CD4-positive, alpha-beta T cell (primary cell): ENCODE measurements at places on chromosomes 2 and 18.
A peak's percentile ranks its signal among the peaks of the same experiment; 100 is the strongest.

DNA sequence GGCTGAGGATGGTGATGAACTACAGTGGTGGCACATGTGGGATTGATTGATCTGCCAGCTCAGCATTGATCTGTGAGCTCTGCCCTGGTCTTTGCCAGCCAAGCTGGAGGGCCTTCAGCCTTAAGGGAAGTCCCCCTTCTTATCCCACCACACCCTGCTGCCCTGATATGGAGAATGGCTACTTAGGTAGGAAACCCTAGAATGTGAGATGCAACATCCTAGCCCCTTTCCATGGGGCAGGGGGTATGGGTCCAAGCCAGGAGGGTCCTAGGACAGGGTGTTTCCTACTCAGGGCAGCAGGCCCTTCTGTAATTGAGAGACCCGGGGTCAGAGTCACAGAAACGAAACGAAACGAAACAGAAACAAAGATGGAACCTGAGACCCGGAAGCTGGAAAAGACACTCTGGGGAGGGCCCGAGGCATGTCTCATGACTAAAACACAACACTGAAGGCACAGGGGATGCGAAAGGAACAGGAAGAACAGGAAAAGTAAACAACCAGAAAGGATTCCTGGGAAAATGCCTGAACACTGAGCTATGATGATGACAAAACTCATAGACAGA lies 16.9 kb upstream of the SULT1C2 start:
- no peak for DNase-seq

DNA sequence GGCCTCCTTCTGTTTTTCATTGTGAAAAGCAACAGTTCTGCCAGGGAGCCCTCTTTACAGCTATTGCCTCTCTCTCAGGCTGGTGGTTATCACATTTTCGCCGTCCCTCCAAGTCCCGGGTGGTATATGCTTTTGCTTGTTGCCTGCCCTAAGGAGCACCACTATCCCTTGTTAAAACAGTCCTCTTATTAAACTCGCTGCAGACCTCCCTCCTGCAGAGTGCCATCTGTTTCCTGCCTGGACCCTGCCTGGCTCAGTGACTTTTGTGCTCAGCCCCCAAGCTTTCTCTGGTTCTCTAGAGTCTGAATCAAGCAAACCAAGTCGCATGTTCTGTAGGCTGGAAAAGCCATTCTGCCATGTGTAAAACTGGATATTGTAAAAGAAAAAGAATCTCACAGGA lies 72.1 kb upstream of the FHL2 start:
- no peak for DNase-seq

DNA sequence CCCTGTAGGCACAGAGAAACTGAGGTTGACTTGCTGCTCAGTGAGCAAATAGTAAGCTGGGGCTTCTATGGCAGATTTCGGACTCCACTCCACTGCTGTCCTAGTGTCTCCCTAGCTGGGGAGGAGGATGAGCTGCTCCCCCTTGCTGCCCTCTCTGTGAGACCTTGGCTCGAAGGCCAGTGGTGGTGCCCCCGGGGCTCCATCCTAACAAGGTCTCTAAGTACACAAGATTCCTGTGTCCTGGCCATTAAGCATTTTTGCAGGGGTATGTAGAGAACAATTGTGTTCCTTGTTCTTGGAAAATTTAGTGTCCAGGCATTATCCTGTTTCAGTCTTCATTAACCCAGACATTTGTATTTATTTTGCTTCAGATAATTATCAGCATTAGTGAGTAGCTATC lies 21.3 kb upstream of the BCL2L11 start:
- DNase-seq = no peak

DNA sequence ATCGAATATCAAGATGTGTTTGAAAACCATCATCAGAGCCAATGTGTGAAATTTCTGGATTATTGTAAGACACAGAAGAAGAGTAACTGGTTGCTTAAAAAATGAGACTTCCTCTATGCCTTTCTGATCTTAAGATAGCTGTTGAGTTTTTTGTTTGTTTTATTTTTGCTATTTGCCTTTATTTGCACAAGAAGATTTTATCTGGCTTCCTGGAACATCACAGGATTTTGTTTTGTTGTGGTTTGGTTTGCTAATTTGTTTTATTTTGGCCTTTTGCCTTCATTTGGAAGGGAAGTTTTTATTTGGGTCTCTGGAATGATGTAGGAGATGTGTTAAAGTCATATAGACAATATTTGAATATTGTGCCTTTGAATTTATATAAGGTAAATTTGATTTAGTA lies 3.9 kb upstream of the CYTIP start:
- DNase-seq = no peak

- DNase-seq = no peak
Measured at GRCh38 chr2:32783933-32784332, 156.1 kb downstream of the TTC27 start.

GRCh38 chr2:232878855-232879617 lies 9.0 kb downstream of the SNORC start:
- DNase-seq = no peak

- DNase-seq = no peak
Measured at GRCh38 chr18:1825296-1825695, 746.0 kb downstream of the METTL4 start.

- DNase-seq = no peak
Measured at GRCh38 chr2:210269148-210269547, 43.9 kb upstream of the ACADL start.

DNA sequence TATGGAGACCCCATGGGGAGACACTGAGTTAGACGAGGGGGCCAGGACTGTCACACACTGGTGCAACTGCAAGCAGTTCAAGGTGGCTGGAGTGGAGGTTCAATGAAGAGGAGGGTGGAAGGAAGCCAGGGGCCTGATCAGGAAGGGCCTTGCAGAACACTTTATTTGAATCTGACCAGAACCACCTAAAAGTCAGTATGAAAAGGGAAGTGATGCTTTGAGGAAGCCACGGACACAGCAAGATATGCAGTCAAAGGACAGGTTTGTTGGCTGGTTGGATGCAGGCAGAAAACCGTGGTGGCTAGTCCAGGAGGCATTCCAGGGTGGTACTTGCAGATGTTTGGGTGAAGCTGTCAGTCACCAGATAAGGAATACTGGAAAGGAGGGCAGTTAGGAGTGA lies 3.5 kb upstream of the FAM124B start:
- no peak for DNase-seq

DNA sequence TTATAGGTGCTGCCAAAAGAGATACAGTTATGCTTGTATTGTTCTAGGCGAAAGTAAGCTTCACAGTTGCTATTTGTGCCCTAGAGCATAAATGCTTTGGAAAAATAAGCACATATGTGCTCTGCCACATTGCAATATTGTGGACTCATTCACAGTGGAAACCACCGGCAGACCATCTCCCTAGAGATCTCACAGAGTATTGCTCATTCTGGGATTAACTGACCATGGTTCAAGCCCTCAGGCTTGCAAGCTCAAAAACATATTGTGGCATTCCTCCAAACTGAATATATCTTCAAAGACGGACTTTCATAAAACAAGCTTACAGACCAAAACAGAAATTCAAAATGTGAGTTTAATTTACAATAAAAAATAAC lies 158.2 kb upstream of the CCDC150 start:
- no peak for DNase-seq

DNA sequence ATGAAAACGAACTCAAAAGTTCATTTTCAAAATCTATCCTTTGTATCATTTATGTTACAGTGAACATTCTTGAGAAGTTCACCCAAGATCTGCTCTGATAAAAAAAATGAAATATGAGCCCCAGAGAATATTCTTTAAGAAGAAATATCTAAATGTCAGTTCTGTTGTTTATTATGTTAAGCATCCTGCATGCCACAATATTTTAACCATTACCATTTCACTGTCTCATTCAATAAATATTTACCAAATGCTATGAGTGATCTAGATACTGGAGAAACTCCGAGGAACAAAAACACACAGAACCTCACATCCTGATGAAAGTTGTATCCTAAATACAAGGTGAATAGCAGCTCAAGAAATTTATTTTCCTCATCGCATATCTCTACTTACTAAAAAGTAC lies 170.2 kb downstream of the ZNF385B start:
- no peak for DNase-seq

DNA sequence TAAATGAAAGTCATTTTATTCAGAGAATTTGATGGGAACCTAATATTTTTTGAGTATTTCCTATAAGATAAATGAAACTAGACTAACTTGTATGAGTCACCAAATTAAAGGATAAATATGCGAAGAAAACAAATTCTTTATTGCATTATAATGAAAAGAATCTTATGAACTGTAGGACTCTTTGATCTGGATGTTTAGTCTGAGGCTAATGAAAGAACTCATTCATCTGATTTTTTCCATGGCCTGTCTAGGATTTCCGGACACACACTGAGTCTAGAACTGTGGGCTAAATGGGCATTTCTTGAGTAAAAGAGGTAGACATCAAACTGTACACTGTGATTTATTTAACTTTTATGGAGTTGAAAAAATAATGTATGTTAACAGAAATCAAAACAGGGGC lies 43.0 kb downstream of the ZNF519 start:
- no peak for DNase-seq

GRCh38 chr2:187266147-187266546 lies 181.9 kb downstream of the CALCRL start:
- no peak for DNase-seq

DNA sequence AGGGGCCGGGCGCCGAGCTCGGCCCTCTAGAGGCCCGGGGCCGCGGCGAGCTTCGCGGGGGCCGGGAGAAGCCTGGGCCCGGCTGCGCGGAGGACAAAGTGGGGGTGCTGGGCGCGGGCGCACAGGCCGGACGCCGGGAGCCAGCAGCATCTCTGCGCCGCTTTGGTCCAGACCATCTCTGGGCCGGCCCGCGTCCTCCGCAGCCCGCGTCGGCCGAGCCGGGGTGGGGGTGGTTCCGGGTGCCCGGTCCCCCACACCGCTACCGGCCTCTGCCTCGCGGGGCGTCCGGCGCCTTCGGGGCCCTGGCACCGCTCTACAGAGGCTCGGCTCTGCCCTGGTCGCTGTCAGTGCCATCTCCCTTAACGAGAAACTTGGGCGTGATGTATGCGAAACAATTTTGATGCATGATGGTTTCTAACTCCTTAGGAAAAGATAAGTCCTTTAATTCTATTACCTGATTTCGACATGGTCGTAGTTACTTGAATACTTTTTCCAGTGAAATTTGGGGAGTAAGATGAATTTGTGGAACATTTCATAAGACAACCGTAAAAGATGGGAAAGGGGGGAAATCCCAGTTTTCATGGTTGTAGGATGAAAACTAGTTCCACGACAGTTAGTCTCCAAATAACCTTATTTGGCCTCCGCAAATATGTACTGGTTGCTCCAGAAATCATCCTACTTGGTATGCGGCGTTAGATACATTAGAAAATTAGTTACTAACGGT lies 562 bp downstream of the TWSG1 start:
- DNase-seq = peak; percentile 41

DNA sequence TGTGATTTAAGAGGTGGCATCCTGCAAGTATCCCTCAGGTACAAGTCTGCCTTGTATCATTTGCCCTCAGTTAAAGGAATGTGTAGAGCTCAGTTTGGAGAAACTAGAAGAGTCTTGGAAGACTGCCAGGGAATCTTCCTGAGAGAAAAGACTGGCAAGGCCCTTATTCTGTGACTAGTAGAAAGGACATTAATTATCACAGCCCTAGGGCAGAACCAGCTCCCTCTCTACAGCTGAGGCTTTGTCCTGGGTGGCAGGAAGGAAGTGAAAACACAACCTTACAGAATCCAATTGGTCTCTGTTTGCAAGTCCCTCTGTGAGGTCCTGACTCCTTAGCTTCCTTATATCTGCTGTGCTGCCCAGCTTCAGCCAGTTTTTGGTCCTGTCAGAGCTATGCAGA lies 385.9 kb upstream of the CYRIA start:
- DNase-seq = no peak

DNA sequence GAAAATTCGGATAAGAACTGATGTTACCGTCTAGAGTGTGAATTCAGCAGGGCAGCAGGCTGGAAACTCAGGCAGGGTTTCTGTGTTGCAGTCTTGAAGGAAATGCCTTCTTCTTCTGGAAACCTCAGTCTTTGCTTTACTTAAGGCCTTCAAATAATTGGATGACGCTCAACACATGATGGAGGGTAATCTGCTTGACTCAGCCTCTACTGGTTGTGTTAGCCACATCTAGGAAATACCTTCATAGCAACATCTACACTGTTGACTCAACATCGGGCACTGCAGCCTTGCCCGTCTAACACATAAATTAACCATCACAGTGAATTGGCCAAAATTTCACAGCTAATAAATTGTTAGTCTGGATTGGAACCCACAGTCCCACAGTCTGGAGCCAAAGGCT lies 37.2 kb downstream of the YPEL5 start:
- DNase-seq = no peak

GRCh38 chr2:238696786-238697185 lies 151.1 kb upstream of the TWIST2 start:
- DNase-seq = no peak
